ENCODE measurements at places on chromosomes 7 and 10.

DNA sequence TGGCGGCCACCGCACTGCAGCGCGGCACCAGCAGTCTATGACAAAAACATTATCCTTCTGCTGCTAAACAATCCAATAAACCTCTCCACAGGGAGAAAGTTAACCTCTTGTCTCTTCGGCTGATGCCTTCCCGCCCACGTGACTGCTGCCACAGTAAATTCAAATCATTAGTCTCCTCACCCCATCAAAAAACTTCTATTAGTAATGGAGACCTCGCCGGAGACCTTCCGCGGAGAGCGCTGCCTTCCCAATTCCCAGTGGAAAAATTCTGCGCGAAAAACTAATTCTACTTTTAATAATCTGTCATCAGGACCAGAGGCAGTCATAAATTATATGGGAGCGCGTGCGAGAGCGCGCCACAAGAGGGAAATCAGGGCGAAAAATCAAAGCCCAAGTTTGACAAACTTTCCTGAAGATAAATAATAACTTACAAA, 90.0 kb upstream of the PAX2 start:
- no peak for DNase-seq

- DNase-seq: no peak
Measured at GRCh38 chr10:70914316-70914864, 26.0 kb upstream of the PCBD1 start.

DNA sequence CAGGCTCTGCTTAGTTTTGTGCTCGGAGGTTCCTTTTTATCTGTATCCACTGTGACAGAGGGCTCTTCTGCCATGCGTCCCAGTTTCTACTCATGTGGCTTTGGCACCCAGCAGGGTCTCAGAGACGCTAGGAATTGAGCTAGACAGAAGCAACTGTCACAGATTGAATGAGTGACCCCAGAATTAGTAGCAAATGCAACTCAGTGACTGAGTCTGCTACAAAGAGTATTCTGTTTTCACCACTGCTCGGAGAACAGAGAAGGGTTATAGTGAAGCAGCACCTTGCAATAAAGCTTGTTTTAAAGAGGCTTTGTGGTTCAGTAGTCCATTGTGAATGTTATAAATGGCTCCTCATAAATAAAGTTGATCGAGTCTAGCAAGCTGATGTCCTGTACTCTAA, 113.2 kb downstream of the DNAH11 start:
- DNase-seq: no peak

DNA sequence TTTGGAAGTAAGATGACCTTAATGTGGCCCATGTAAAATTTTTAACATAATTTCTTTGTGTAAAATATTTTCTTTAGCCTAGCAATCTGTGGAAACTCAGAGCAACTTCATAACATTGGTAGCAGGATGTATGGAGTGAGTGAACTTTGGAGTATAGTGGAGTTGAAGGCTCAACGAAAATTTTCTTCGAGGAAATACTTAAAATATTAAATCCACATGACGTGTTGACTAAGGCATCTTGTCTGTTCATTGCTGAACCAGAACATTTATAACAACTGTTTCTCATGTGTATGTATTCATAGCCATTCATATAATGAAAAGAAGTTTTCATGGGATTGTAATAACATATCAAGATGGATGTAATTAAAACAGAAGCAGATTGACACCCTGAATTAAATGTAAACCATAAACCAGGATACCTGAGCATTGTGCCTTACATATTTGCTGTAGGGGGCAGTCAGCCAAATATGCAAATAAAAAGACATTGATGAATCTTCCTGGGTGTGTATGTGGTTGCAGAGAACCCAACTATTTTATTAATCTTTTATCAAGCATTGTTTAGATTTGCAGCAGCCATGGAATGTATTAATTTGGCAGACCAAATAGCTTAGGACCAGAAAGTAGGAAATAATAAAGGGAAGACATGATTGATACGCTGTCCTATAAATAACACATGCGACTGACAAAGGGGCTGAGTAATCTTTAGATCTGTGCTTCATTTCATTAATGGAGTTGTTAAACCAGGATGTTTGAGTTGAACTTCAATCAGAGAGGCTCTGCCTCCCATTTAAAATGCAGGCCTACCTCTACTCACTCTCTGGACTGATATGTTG, 11.5 kb downstream of the AUTS2 start:
- DNase-seq: no peak

DNA sequence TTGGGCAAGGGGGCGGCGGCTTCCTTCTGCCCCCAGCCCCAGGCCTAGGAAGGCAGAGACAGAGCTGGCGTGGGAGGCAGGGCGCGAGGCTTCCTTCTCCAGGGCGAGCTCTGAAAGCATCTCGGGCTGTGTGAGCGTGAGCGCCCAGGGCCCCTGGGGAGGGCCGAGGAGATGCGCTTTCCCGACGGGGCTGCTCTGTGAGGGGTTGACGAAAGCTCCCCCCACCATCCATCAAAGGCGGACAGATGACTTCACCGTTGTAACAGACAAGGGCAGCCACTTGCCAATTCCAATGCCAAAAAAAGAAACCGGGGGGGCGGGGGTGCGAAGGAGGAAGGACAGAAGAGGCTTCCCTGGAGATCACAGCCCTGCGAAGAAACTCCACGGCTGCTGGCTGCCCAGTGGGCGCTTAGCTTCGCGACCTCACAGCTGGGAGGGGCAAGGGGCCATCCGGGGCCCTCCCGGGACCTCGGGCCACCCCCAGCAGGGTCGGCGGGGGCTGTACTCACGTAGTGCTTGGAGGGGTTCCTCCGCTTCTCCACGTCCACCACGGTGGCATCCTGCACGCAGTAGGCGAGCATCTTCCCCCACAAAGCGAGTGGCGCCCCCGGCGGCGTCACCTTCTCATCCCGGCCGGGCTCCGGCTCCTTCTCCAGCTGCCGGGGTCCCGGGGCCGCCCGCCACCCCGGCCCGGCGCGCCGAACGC, 537 bp downstream of the SH3PXD2A start:
- no peak for DNase-seq

DNA sequence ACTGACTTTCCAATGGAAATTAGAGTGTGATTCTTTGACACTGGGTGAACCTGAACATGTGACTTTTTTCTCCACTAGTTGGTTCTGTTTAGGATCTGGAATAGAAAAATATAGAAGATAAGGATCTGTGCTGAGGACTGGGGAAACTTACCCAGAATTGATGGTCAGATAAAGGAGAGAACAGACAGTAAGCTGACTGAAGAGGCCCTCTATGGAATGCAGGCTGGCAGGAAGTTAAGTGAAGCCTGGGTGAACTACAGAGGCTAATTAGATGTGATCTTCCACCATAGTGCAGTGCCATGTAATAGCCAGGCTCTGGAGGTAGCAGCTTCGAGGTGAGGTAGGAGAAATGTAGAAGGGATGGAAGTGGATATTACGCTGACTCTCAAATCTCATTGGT, 455.3 kb downstream of the PLXDC2 start:
- no peak for DNase-seq

GRCh38 chr7:130732980-130733930, 752 bp downstream of the KLF14 start:
- DNase-seq: no peak

GRCh38 chr10:132961420-132961786, 19.0 kb upstream of the CFAP46 start:
- DNase-seq: no peak

GRCh38 chr7:1384113-1384415, 75.2 kb downstream of the MICALL2 start:
- no peak for DNase-seq

GRCh38 chr10:70596860-70597809, 5.4 kb downstream of the PRF1 start:
- DNase-seq: peak; percentile 36

DNA sequence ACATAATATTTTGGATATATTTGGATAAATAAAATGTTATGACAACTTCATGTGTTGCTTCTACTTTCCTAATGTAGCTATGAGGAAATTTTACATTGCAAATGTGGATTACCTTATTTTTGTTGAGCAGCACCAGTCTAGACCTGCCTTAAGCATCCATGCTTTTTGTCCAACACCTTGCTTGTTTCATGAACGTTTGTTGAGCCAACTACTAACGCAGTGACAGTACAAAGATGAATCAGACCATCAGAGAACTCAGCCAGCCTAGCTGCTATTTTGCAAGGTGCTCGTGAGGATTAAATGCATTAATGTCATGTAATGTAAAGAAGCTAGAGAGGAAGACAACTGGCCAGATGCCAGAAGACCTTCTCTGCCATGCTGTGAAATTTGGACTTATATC, 1.1 kb upstream of the ZC3HAV1L start:
- DNase-seq: peak; percentile 40

DNA sequence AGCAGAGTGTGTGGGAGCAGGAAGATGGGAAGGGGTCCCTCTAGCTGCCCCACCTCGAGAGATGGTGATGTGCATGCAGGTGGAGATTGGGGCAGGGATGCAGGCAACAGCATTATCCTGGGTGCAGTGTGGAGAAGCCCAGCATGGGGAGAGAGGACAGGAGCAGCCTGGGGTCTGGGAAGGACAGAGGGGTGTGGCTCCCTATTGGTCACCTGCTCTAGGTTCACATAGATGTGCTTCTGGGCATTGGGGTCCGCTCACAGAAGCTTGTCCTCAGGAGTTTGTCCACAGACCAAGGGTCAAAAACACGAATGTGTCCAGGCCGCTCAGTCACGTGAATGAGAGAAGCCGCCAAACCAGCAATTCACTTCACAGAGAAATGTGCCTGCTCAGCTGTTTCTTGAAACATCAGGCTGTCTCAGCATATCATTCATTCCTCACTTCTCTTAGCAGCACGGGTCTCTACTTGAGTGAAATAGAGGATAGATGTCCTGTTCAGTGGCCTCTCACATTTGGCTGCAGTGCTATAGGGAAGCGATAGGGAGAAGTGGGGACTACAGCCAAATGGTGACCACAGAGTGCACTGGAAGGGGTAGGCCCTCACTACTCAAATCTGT, 11.5 kb upstream of the SLC29A3 start:
- DNase-seq: no peak

GRCh38 chr7:139681463-139681755, 96.4 kb downstream of the HIPK2 start:
- DNase-seq: no peak

GRCh38 chr10:87974130-87974529, 110.7 kb downstream of the PTEN start:
- DNase-seq: no peak

DNA sequence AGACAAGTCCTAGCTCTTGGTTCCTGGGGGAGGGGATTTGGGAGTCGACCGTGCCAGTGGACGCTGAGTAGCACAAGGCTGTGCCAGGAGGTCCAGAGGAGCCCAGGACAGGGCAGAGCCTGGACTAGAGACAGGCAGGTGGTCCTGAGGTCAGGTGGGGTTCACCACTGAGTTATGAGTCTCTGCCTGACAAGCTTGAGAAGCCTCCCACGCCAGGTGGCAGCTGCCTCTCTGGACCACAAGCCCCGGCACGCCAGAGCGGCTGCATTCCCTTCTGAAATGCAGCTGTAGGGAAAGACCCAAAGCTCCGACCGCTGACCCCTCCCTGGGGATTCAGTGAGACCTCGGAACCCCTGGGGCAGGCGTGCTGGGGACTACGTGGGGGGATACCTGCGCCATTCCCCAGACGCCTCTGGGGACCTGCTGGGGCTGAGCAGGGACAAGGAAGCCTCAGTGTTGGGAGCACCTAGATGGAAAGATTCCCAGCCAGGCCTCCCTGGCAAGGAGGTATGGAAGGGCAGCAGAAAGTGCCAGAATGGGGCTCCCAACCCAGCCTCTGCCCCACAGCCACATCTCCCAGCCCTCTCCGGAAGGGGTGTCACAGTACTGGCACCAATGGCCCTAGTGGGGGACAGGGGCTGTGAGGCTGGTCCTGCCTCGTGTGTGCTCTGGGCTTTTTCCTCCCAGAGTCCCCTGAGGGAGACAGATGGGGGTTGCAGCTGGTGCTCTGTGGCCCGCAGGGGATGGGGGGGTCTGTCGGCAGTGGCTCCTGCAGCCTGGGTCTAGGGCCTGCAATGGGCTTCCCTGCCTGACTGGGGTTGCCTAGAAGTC, 29.0 kb downstream of the PDGFA start:
- DNase-seq: peak; percentile 70

- no peak for DNase-seq
Measured at GRCh38 chr7:76281006-76281705, 21.3 kb upstream of the HSPB1 start.

DNA sequence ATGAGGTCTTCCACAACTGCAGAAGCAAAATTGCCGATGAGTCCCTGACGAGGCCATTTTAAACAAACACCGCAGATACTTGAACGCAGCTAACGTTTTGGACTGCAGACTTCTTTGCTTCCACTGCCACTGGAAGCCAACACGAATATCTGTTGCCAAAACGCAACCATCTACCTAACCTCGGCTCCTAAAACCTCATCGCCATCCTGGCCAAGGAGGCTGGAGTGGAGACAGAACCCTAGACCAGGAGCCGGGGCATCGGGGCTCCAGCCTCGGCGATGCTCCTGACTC, 493 bp downstream of the WDR91 start:
- DNase-seq: no peak

DNA sequence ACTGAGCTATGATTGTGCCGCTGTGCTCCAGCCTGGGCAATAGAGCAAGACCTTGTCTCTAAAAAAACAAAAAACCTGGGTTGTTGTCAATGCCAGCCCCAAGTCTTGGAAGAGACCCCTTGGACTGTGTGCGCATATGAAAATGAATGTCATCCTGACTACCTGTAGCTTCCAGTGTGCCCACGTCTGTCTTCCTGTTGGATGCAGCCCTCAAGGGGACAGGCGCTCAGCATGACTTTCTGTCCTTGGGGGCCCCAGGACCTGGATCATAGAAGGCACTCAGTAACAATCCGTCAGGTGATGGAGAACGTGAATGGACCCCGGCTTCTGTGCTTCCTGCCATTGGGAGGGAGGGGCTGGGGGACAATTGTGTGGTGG, 9.0 kb downstream of the PRF1 start:
- DNase-seq: no peak

- DNase-seq: no peak
Measured at GRCh38 chr10:76324283-76324682, 892.9 kb downstream of the LRMDA start.

DNA sequence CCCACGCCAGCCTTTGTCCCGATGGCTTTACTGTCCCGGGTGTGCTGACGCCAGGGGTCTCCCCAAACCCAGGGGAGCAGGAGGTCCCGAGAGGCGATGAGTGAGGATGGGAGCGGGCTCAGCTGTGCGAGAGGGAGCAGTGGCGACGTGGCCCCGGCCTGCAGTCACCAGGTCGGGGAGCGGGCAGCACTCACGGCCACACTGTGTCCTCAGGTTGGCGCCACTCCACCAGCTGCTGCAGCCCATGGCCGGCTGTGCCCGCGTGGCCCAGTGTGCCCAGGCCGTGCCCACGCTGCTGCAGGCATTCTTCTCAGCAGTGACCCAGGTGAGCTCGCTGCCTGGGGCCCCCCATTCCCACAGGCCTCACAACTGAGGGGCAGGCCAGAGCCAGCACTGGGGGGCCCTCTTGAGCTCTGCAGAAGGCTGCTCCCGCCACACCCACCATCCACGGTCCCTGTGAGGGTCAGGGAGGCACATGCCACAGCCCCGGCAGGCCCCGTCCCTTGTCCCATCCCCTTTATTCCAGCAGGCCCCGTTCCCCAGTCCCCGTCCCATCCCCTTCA, 13.3 kb downstream of the AP5Z1 start:
- no peak for DNase-seq

Measured in mammary epithelial cell (primary cell).